ENCODE measurements at places on chromosomes 2 and 18. TPM values are rescaled to one million over a fixed set of nuclear protein-coding genes. Genes with fewer than 3 reads are reported as not detected.

- peaks cover 35% of the 10 kb centered on the region for H3K27me3 ChIP-seq
- H3K4me1 ChIP-seq = peaks cover 14% of the 10 kb centered on the region
- no peak for DNase-seq
- no peak within 1 kb of the TSS for H3K27ac ChIP-seq
These were observed at the start of gene TMEM200C for GRCh38 chr18:5895299-5895875. TSS of gene TMEM200C (minus strand) at chr18:5895522. CDS start at chr18:5892063, 3,459 bp downstream.

DNA sequence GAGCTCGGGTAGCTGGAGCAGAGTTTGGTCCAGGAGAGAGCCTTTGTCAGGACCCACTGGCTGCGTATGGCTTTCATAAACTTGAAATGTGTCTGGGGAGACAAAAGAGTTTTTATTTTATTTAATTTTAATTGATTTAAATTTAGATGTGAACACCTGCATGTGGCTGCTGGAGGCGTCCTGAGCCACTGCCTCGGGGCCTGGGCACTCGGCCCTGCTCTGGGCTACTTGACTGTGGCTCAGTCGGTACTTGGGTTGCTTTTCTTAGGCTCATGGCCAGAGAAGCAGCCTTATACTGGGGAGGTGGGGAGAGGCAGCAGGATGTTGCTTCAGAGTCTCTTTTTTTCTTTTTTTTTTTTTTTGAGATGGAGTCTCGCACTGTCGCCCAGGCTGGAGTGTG lies 661.8 kb upstream of the HS6ST1 start:
- H3K27ac ChIP-seq = no peak overlapping the region
- no peak for DNase-seq
- no peaks in the 10 kb centered on the region for H3K4me1 ChIP-seq
- H3K36me3 ChIP-seq = no peaks in the 10 kb centered on the region
- no peak overlapping the region for H3K4me3 ChIP-seq
- H3K27me3 ChIP-seq = peaks cover 3% of the 10 kb centered on the region

DNA sequence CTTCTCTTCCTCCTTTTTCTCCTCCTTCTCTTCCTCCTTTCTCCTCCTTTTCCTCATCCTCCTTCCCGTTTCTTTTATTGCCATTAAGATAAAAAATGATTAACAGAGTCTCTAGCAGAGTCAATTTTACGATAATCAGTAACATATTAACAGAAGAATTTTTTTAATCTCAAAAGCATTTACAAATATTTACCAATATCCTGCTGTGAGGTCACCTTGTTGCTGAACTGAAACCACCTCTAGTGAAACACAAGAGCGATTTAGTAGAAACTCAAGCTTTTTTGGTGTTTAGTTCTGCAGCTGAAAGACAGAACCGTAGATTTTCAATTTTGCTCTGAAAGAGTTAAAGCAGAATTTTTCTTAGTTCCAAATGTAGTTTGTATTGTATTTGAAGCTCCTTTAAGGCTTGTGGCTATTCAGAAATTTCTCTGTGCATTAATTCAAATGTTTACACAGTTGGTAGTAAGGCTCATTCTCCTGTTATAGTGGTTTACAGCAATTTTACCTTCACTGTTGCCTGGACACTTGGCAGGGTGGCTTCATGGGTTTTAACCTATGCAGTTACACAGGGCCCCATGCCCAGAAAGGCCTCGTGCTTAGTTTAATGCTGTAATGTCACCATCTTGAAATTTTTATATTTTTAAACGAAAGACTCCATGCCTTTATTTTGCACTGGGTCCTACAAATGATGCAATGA lies 1106.6 kb upstream of the FAM98A start:
- H3K27ac ChIP-seq = no peak overlapping the region
- no peak for DNase-seq
- H3K4me3 ChIP-seq = no peak overlapping the region
- H3K27me3 ChIP-seq = no peaks in the 10 kb centered on the region

DNA sequence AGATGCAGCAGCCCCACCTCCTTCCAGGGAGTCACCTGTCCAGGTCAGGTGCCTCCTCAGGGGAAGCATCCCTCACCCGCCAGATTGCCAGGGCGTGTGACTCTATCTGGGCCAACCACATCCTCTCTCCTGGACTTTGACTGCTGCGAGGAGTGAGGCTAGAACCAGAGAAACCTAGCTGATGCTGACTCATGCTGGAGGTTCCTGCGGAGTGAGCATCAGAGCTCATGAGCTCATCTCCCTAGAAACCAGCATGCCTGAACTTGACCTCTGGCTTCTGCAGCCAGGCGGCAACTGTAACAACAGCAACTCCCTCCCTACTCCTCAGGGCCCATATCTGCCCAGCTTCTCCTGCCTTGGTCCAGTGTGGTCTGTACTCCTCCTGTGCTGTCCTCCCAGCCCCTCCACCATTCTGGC lies 28.3 kb upstream of the NT5DC4 start:
- H3K36me3 ChIP-seq = no peaks in the 10 kb centered on the region
- H3K27me3 ChIP-seq = peaks cover 1% of the 10 kb centered on the region
- H3K4me1 ChIP-seq = peaks cover 54% of the 10 kb centered on the region
- peak; percentile 54 for DNase-seq
- H3K4me3 ChIP-seq = peak overlapping the region; percentile 78
- H3K27ac ChIP-seq = peak overlapping the region; percentile 44

GRCh38 chr18:64474773-64475172 lies 325.9 kb upstream of the LINC00305 start:
- H3K27ac ChIP-seq = no peak overlapping the region
- no peaks in the 10 kb centered on the region for H3K36me3 ChIP-seq
- H3K4me1 ChIP-seq = no peaks in the 10 kb centered on the region
- no peaks in the 10 kb centered on the region for H3K27me3 ChIP-seq

GRCh38 chr2:154480521-154480920 lies 218.0 kb upstream of the KCNJ3 start:
- no peak for DNase-seq
- H3K4me3 ChIP-seq = no peak overlapping the region
- no peaks in the 10 kb centered on the region for H3K36me3 ChIP-seq
- no peaks in the 10 kb centered on the region for H3K4me1 ChIP-seq

DNA sequence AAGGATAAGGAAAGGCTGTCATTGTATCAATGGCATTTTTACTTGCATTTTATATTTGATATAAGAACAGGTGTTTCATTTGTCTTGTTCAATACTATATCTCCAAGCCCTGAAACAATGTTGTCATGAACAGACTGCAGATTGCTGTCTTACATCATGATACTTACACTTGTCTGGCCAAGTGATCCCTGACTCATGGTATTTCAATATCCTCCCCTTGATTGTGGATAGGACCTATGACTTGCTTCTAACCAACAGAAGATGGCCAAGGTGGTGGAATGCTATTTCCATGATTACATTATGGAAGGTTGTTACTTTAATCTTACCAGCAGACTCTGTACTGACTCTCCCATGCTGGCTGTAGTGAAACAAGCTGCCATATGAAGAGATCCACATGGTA lies 471.1 kb downstream of the CCDC85A start:
- no peaks in the 10 kb centered on the region for H3K36me3 ChIP-seq
- no peak for DNase-seq
- no peak overlapping the region for H3K4me3 ChIP-seq
- H3K4me1 ChIP-seq = no peaks in the 10 kb centered on the region
- H3K27me3 ChIP-seq = peaks cover 1% of the 10 kb centered on the region

DNA sequence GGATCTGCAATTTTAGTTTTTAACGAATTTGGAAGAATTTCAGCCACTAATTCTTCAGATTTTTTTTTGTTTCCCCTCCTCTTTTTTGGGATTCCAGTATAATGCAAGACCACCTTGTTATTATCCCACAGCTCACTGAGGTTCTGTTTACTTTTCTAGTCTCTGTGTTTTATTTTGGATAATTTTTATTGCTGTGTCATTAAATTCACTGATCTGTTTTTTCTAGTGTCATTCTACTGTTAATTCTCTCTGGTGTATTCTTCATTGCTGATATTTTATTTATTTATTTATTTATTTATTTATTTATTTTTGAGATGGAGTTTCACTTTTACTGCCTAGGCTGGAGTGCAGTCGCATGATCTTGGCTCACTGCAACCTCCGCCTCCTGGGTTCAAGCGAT lies 32.2 kb downstream of the UBR3 start:
- no peak overlapping the region for H3K4me3 ChIP-seq
- no peak overlapping the region for H3K27ac ChIP-seq

DNA sequence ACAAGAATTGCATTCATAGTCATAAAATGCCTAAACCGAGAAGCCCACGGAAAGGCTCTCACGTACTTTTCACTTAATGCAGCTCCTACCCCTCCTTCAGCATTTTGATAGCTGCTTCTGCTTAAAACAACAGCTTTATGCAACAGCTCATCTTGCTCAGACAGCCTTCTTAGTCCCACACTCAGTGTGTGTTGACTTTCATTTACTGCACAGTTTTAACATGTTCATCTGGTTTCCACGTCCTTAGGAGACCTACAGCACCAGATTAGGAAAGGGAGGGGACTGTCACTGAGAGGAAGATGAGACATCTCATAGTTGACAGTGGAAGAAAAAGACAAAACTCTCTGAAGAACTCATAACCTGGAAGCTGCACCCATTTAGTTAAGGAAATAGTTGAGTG lies 435.4 kb downstream of the SETBP1 start:
- peaks cover 3% of the 10 kb centered on the region for H3K27me3 ChIP-seq
- H3K36me3 ChIP-seq = no peaks in the 10 kb centered on the region
- no peak overlapping the region for H3K4me3 ChIP-seq
- H3K4me1 ChIP-seq = peaks cover 7% of the 10 kb centered on the region
- DNase-seq = no peak

DNA sequence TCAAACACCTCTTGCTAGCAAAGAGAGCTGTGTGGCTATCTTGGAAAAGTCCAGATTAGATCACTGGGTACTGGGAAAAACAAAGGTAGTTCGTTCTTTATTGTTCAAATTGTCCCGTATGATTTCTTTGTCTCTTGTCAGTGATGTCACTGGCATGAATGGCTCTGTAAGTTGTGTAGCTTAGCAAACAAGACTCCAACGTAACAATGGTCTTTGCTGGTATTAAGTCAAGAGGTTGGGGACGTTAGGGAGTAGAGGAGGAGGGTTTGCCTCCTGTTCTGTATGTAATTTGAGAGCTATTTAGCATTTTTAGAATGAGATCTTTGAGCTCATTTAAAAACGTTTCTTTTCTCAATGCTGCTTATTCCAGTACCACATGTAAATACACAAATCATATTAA lies 216.5 kb upstream of the SP5 start:
- no peak for DNase-seq
- H3K4me1 ChIP-seq = peaks cover under 1% of the 10 kb centered on the region
- no peak overlapping the region for H3K4me3 ChIP-seq
- H3K27ac ChIP-seq = no peak overlapping the region
- peaks cover 5% of the 10 kb centered on the region for H3K27me3 ChIP-seq

COBLL1 gene
- 1.4 TPM for polyA plus RNA-seq

RBM43 gene
- polyA plus RNA-seq = 3.8 TPM

ABCB6 gene
- 3.7 TPM for polyA plus RNA-seq

FIGN gene
- polyA plus RNA-seq = not detected

CDK5R2 gene
- not detected for polyA plus RNA-seq

LRRTM1 gene
- not detected for polyA plus RNA-seq

Data from immature natural killer cell (primary cell).